HS-27A (cell line): ENCODE measurements at places on chromosomes 6 and 20.

- no peak for DNase-seq
Observed at GRCh38 chr20:34506480-34506879, 9.7 kb upstream of the DYNLRB1 start.

DNA sequence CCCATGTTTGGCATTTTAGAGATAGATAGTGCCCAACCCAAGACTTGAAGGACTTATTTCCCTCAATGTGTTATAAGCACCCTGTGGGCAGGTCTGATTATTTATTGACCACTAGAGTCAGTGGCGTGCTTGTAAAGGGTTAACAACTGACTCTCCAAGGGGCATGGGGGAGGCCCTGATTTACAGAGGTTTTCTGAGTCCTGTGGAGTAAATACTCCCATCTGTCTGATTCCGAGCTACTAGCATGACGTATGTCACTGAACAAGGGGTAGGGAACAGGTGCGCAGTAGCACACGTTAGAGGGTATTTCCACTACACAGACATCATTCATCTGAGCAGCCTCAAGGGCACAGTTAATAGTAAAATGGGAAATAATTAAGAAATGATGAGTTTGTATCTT, 17.4 kb upstream of the TRAM2 start:
- no peak for DNase-seq

DNA sequence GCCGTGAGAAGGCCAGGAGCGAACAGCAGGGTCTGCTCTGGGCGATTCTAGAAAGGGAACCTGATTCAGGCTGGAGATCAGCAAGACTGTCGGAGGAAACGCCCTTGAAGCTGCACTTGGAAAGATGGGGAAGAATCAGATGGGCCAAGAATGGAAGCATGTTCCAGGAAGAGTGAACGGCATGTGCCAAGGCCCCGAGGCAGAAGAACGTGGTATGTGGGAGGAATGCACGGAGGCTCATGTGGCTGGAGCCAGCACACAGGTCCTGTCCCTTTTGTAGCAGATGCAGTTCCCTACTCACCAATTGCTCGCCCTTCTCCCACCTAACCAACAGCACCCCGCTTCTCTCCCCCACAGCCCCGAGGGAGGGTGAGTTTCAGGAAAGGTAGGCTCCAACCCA, 180.6 kb downstream of the TFAP2C start:
- DNase-seq = no peak

DNA sequence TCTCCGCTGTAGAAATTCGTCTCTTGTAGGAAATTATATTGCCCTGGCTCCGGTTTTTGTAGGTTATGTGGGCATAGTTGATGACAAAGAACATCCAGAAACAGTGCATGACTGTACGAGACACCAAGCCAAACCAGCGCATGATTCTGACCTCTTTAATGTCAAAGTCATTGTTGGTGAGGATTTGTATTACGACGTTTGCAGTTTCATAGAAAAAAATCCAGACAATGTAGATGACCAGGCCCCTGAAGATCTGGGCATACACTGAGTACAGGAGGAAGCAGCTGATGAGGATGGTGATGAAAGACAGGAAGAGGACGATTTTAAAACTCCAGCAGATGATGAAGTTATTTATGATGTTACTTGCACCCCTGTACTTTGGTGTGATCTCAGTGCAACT, 39.1 kb upstream of the TBC1D22B start:
- DNase-seq = no peak

- no peak for DNase-seq
Observed at GRCh38 chr6:149856256-149856994, 7.7 kb downstream of the LRP11 start.

GRCh38 chr6:105041880-105042279, 85.0 kb downstream of the LIN28B start:
- no peak for DNase-seq

DNA sequence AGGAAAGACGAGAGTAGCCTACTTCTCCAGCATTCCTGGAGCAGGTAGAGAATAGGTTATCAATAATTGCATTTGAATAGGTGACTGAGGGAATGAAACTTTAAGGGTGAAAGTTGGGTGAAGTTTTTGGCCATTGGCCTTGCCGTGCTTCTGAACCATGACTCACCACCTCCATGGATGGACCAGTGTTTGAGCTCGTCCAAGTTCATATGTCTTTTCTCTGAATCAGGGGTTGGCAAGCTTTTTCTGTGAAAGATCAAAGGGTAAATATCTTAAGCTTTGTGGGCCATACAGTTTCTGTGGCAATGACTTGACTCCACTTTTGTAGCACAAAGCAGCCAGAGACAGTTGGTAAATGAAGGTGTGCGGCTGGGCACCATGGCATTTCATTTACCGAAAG, 31.8 kb downstream of the SNRNP48 start:
- DNase-seq = no peak

DNA sequence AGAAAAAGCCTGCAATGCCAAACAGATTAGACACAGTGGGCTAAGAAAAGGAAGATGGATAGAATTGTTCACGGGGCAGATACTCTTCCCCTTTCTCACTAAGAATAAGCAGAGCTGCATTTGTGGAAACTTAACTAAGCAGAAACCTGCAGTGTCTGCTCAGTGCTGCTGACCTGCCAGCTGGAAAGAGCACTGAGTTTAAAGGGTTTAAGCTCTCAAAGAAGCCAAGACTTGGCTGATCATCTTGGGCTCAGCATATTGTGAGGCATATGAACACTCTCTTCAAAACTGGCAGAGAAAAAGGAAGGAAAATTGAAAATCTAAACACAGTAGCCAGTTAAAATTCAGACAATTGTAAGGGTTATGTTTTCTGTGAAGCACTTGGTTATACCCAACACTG, 711.1 kb upstream of the EPHA7 start:
- no peak for DNase-seq

DNA sequence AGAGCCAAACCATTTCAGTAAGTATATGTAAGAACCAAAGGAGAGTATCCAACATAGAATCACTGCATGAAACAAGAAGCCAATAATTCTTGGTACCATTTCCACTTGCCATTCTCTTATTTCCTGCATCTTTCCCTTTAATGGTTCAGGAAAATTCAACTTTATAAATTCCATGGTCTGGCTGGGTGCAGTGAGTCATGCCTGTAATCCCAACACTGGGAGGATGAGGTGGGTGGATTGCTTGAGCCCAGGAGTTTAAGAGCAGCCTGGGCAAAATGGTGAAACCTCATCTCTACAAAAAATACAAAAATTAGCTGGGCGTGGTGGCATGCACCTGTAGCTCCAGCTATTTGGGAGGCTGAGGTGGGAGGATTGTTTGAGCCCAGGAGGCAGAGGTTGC, 21.2 kb downstream of the NHLRC1 start:
- peak; percentile 20 for DNase-seq

- no peak for DNase-seq
Observed at GRCh38 chr6:162666246-162666645, 61.3 kb downstream of the PRKN start.

DNA sequence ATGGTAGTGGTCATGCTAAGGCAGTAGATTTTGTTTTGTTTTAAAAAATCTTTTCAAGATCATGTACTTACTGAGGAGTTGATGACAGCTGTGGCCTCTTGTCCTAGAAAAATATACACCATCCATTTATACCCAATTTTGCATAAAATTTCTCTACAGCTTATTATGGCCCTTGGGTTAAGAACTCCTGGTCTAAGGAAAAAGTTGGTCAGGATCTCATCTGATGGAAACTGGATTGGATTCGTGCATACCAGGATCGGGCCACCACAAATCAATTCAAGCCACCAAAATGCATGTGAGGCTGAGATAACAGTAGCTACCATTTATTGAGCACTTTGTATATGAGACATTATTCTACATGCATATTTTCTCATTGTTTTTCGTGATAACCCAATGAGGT, 244.4 kb downstream of the ZFAND3 start:
- no peak for DNase-seq

GRCh38 chr6:130132286-130132701, 90.5 kb downstream of the SAMD3 start:
- no peak for DNase-seq

DNA sequence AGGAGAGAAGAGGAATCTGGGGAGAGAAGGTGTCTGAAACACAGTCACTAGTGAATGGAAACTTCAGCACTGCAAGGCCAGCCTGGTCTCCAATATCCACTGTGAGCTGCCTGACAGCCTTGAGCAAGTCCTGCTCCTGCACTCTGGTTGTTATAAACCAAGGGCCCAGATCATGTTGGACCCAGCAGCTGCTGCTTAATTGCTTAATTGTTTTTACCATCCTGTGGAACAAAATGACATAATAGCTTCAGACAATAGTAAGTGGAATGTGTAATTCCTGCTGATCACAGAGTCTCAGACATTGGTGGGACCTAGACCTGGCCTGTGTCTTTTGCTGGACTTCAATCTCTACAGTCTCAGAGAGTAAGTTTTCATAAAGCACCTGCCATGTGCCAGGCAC, 833.7 kb downstream of the TFAP2A start:
- DNase-seq = no peak

DNA sequence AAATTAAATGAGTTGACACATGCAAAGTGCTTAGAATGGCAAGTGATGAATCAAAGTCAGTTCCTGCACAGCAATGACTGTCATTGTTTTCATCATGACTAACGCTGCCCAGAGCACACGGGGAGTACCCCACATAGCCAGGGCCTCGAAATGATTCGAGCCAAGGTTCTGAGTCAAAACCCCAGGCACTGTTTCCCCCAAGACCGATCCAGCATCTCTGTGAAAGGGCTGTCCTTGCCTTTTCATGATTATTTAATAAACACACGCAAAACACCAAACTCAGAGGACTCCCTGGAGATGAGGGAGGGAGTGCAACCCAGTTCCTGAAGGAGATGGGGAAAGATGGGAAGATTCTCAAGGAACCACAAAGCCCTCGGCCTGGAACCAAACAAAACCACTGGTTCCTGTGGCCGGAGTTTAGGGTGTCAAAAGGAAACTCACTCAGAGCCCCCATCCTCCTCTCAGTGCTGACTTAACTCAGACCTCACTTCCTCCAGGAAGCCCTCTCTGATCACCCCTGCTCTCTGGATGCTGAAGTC, 3.8 kb downstream of the PREX1 start:
- DNase-seq = peak; percentile 74

DNA sequence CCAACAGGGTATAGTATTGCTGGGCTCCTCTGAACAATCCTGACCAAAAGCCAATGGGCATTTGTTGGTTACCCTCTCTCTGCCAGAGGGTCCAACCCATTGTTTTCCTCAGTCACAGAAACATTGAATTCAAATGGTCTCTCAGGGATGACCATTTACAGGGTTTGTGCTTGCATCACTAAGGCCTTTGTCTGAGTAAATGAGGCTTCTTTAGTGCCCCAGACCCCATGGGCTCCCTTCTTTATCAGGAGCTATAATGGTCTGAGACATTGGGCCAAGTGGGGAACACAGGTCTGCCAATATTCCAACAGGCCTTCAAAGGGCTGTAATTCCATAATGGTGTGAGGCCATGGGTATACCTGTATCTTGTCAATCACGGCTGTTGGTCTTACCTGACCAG, 27.1 kb downstream of the GSTA2 start:
- DNase-seq = no peak

DNA sequence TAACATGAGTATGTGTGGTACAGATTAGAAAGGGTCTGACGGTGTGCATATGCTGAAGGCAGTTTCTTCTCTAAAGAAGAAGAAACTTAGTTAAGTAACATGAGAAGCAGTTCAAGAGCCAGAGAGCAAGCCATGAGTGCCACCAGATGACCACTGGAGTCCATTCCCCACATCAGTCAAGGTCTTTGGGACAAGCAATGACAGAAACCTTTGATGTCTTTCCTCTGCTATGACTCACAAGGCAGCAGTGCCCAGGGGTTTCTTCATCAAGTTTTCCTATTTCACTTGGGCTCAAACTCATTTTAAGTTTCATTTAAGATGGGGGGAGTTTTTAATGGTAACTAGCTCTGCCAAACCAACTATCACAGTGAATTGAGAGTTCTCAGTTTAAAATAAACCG, 303.8 kb upstream of the TBX18 start:
- no peak for DNase-seq

GRCh38 chr20:62606551-62607201, 35.6 kb upstream of the SLCO4A1 start:
- no peak for DNase-seq

DNA sequence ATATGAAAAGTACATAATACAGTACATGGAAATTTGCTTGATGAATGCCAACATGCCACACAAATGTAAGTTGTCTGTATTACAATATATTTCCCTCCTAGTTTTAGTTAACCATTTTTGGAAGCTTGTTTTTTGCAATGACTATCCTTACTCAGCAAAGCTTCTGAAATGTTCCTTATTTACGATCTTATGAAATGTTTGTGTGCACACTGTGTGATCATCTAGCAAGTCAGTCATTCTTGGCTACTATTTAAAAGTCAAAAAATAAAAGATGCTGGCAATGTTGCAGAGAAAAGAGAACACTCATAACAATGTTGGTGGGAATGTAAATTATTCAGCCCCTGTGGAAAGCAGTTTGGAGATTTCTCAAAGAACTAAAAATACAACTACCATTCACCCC, 33.8 kb downstream of the SUMO4 start:
- DNase-seq = no peak

GRCh38 chr20:32522526-32522775, 62.7 kb downstream of the NOL4L start:
- no peak for DNase-seq

GRCh38 chr6:946546-946945, 253.6 kb upstream of the EXOC2 start:
- no peak for DNase-seq

DNA sequence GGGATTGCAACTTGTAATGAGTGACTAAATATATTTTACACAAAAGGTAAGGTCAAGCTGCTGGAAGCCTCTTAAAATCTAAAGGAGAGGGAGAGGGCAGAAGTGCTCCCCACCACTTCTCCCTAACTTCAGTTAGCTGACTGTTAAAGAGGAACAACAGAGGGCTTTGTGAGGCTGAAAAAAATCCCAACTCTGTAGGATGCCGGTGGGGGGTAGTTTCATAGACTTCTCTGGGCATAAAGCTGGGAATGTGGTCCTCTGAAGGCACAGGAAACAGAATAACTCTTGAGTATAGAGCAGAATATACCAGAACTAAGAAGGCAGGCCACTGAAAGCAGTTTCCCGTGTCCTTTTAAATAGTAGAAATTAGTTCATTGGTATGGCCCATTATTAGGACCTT, 71.6 kb downstream of the KIF6 start:
- DNase-seq = no peak

GRCh38 chr6:20620043-20620442, 85.8 kb downstream of the CDKAL1 start:
- DNase-seq = peak; percentile 23

DNA sequence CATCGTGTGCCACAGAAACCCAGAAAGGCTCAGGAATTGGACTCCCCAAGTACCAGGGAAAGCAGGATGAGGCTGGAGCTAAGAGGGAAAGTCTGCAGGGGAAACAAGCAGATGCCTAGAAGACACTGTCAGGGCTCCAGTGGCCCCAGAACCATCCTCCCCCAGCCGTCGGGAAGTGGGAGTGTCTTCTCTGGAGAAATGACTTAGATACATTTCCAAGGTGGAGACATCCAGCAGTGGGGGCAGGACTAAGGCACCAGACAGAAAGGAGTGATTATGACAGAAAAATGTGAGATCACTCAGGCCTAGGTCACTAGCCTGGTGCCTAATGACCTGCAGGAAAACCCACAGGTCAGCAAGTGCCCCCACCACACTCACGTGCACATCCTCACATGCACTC, 36.0 kb upstream of the VSX1 start:
- no peak for DNase-seq
